ENCODE measurements at places on chromosomes 4 and X.

DNA sequence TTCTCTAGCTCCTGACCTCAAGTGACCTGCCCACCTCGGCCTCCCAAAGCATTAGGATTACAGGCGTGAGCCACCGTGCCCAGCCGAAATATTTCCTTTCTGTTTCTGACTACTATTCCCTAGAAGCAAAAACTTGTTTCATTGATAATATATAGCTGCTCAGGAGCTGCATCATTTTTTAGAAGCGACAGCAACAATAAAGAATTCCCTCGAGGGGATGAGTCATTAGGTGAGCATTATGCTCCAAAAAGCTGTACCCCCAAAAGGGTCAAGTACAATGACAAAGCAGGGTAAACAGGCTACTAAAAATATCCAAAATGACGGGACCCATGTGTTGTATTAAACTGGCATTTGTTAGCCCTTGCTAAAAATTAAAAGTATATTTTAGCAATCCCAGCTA is 67.0 kb downstream of the RBM47 start:
- peak; percentile 73 for DNase-seq

- peak; percentile 12 for DNase-seq
Measured at GRCh38 chr4:57051095-57051494, 59.1 kb downstream of the IGFBP7 start.

DNA sequence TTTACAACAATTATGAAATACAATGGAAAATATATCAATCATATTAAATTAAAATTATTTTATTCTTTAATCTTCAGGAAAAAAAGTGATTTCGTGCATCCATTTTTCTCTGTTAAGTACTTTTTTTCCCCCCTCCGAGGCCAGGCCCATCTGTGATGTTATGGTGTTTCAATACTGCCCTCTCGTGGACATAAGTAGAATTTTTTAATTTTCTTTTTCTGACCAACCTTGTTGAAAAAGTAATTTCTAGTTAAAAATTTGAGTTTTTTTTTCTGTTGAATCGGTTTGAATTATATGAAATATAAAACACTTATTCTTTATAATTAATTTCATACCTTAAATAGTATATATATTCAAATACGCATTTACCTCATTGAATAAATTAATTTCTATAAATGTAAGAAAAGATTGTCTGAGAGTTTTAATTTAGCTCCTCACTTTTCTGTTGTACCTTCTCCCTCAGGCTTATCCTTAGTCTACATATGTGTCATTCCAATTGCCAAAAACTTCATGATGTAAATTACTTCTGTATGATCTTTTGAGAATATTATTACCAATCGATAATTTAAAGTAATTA is 175.8 kb upstream of the TECRL start:
- peak; percentile 53 for DNase-seq

DNA sequence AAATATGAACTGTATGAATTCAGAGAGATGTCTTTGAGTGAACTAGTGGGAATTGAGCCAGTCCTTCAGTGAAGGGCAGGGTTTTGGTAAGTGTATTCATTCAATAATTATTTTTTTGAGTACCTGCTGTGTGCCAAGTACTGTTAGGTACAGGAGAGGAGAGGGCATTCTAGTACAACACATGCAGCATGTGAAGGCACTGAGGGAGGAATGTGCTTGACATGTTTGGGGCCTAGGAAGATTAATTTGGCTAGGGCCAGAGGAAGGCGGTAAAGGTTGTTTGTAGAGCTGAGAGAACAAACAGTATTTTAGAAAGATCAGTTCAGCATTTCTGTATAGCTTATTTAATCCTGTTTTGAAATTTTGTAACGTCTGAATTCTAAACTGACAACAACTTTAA is 27.8 kb downstream of the APOOL start:
- DNase-seq: no peak

DNA sequence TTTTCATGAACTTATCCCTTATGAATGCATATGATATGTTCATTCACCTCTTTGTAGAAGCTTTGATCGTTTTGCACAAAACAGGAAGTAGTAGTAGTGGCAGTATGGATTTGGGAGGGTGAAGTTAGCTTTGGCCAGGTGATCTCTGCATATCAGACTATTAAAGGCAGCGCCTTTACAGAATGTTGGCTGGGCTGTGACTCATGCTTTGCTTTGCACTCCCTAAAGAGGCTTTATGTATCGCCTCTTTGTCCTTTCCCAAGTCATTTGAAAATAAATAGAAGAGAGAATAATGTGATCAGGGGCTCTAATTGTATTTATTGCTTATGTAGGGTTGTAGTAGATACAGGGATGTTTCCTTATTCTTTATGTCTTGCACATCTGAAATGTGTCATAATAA is 50.4 kb downstream of the SHROOM3 start:
- DNase-seq: no peak

- no peak for DNase-seq
Measured at GRCh38 chrX:131812847-131813825, 210.0 kb upstream of the STK26 start.

DNA sequence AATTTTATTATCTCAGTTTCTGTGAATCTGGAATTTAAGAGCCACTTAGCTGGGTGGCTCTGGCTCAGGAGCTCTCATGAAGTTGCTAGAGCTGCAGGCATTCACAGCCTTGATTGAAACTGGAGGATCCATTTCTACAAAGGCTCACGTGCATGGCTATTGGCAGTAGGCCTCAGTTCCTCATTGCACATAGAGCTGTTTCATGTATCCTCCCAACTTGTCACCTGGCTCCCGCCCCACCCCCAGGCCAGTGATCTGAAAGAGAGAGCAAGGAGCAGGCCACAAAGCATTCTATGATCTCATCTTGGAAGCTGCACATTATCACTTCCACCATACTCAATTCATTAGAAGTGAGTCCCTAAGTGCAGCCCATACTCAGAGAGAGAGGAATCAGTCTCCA is 18.5 kb upstream of the AP1AR start:
- peak; percentile 45 for DNase-seq

GRCh38 chr4:150127757-150128156 is 49.5 kb downstream of the DCLK2 start:
- no peak for DNase-seq

DNA sequence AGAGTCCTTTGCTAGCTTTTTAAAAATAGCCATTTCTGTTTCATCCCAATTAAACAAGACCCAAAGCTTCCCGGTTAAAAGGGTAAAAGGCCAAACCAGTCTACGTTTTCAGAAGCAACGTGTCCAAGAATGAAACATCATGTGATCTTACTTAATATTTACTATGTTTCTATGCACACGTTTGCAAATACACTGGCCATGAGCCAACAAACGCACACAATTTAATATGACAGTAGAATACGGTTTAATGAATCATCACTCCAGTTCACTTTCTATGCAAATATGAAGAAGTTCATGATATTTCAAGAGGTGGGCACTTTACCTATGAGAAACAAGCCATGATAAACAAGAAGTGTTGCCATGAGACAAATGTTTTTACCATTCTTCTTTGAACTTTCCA is 4.3 kb downstream of the NR0B1 start:
- DNase-seq: no peak

GRCh38 chr4:44351069-44351468 is 97.5 kb downstream of the KCTD8 start:
- peak; percentile 12 for DNase-seq

GRCh38 chr4:10565166-10565780 is 108.0 kb upstream of the ZNF518B start:
- no peak for DNase-seq

DNA sequence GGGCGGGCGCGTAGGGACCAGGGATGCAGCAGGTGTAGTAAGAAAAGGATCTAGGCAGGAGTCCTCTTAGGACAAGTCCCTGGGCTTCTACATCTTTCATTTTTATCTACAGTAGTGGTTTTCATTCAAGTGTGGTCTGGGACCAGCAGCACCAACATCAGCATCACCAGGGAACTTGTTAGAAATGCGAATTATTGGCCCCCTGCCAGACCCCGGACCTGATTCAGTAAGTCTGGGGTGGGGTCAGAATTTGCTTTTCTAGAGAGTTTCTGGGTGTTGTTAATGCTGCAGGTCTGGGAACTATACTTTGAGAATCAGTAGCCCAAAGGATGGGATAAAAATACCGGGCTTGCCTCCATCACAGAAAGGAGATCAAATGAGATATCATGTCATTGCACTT is 1.3 kb upstream of the PCYT1B start:
- no peak for DNase-seq

DNA sequence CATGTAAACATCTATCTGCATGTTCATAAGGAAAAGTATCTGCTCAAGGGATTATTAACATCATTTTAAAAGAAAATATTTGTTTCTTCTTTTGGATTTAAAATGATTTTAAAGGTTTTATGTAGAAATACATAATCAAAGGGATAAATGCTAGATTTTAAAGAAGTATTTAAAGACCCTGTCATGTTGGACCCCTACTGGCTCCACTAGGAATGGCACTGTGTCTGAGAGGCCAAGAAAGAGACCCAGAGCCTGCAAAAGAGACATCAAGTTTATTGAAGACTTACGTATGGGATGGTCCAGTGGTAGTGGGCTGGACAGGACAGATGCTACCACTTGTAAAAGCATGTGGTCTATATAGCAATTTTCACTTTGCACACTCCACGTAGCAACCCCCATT is 78.7 kb upstream of the PCDH18 start:
- DNase-seq: peak; percentile 3

DNA sequence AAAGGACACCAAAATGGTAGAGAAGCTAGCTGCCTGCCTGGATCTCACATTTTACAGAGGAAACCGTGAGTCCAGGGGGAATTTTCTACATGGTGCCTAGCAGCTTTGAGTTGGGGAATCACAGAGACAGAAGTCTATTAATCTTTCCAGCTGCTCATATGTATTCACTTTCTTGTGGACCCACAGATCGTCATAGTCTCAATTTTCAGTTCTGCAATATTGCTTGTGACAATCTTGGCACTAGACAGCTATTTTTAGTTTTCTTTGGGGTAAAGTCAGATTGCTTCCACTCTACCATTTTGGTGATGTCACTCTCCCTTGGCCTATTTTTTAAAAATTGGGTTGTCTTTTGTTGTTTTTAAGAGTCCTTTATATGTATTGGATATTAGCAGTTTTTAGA is 233.4 kb upstream of the STK26 start:
- DNase-seq: no peak
